ENCODE measurements at places on chromosomes 5 and 9.
A peak's percentile ranks its signal among the peaks of the same experiment; 100 is the strongest.

DNA sequence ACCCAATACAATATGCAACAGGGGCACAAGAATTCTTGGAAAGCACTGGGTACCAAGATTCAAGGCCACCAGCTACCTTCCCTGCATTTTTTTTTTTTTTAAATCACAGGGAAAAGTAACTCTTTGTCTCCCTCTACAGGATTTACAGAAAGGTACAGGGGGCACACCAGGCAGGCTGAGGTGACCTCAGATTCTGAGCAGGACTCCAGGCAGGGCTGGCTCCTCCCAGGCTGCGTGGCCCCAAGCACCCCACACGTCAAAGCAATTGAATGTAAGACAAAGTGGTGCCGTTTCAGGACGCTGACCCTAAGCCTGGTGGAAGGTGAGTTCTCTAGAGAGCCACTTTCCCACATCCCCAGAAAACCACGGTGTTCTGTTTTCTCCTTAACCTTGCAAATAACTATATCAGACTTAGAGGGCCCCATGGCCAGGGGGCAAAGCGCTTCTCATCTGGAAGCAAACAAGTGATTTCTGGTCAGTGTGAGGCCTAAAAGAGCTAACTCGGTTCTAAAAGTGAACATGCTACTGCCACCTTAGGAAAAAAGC is 222.6 kb downstream of the ROR2 start:
- no peak for DNase-seq

- no peak for DNase-seq
Observed at GRCh38 chr5:180026320-180026719, 45.2 kb downstream of the RNF130 start.

- no peak for DNase-seq
Observed at GRCh38 chr9:87710443-87710842, 15.5 kb upstream of the CTSL start.

DNA sequence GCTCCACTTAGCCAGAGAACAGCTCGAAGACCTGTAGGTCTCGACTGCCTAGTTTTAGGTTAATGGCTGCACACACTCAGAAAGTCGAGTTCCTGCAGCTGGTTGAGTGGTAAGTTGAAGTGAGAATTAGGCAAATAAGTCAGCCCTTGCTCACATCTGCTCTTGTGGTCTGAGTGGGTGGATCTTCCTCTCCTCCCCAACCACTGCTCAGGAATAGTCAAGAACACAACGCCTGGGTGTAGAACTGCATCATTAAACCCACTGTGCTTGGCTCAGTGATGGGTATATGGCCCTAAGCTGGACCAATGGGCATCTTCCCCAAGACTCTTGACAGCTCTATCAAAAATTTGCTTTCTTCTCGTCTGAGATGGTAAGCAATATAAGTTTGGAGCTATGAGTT is 20.9 kb upstream of the ADAM19 start:
- no peak for DNase-seq

DNA sequence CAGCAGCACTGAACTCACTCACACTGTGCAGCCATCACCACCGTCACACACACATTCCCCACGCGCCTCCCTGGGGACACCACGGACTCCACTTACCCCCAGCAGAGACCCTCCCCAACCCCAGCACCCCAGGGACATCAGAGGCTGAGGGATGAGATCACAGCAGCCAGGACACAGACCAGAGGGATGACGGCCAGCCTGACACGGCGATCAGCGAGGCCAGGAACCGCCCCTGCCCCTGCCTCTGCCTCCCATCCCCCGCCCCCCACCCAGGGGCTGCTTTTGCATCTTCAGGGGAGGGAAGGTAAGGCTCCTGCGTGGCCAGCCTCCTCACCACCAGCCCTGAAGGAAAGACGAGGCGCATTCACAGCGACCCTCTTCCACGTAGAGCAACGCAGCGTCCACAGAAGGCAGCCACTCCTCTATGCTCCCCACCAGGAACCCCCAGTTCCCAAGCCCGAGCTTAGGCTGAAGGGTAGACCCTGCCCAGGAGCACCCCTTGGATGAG is 104.5 kb downstream of the VAV2 start:
- no peak for DNase-seq

- DNase-seq: no peak
Observed at GRCh38 chr5:122516432-122516743, 204.4 kb downstream of the SNCAIP start.

GRCh38 chr5:143402553-143403333 is 743 bp downstream of the NR3C1 start:
- DNase-seq: peak; percentile 23

DNA sequence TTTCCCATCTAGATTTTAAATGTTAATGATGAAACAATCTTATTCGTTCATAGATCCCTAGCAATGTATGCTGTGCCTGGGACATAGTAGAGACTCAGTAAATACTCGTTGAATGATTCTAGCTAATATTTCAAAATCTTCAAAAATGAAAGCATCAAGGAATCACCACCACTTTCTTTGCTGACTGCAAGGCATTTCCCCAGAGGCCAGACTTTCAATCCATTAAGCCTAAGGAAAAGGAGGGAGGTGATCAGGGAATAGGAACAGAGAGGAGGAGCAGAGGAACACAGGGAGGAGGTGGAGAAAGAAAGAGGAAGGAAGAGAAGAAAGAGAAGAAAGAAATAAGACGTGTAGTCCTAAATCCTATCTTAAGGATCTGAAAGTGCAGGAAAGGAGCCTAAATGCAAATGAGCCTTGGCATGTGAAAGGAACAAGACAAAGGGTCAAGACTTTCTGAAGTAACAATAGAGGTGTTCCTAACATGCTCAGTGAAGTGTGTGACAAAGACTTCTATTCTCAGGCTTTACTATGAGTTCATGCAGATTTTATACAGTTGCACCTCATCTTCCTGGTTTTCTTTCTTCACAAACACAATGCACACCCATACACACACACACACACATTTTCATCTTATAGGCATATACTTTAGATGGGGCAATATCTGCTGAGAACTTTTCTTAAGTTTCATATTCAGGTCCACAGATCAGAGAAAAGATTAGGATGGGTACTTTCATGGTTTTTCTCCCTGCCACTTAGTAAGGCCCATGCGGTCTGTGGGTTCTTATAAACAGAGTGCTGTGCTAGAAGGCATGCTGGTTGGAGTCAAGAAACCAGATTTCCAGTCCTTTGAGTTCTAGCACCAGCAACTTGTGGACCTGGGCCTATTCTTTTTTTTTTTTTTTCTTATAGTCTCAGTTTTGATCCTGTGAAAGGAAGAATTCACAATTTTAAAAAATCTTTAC is 512.2 kb upstream of the TNC start:
- no peak for DNase-seq

DNA sequence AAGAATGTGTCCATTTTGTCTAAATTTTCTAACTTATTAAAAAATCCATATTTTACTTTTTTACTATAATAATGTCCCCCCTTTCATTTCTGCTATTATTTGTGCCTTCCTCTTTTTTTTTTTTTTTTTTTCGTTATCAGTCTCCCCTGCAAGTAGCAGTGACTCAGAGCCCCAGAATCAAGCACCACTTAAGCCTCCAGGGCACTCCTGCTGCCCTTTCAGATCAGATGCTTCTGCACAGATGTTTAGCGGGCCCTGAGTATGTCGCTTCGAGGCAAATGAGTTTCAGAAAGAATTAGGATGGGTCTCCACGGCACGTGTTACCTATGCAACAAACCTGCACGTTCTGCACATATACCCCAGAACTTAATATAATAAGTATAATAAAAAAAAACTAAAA is 11.7 kb downstream of the MED7 start:
- no peak for DNase-seq

DNA sequence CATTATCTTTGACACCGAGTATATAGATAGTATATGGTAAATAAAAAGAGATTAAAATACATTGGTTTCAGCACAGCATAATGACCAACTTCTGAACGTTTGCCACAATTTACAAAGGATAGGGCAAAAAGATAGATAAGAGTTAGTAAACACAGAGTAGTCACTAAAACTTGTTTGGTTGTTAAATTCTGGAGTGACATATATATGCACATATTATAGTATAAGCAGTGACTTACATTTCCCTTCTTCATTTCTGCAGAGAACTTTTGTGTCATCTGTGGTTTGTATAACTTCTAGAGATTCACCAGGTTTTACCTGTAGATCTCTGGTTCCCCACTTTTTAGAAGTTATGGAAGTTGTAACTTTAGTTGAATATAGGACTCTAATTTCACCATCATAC is 44.4 kb upstream of the RICTOR start:
- no peak for DNase-seq

DNA sequence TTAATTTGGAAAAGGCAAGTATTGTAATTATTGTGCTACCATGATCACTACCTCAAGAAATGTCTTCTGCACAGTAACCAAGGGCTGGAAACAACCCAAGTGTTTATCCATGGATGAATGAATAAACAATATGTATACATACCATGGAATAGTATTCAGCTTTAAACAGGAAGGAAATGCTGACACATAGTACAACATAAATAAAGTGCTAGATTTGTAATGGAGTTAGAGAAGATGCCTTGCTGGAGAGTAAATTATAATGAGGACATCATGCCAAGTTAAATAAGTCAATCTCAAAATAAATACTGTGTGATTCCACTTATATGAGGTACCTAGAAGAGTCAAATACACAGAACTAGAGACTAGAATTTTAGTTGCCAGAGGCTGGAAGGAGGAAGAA is 160.0 kb downstream of the CCDC192 start:
- DNase-seq: no peak

DNA sequence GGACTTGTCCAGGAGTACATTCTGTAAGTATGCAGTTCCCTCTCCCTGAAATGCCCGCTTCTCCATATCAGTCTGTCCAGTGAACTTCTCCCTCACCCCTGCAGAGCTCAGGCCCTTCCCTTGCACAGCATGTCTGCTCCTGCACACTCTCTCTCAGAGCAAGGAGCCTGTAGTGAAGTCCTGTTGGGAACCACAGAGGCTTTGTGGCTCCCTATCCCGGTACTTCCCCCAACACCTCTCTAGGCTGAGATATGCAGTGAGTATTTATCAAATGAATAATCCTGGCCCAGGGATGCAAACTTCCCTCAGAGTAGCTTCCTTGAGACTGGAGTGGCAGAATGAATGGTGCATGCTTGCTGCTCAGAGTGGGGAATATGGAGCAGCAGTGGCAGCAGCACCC is 48.8 kb downstream of the POC5 start:
- DNase-seq: no peak

DNA sequence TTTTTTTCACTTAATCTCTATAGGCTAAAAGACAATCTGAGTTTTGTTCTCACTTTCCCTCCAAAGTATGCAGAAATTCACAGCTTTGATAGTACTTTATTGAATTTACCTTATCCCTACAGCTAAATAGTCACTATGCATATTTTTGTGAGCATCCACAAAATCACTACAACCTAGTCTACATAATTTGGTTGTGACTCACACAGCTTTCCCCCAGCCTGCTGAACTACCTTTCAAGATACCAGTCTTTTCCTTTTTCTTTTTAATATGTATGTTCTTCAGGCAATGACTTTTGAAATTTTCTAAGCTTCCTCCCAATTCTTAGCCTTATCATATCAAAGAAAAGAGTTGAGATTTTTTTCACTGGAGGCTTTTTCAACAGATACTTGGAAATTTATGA is 347.3 kb upstream of the CDH6 start:
- DNase-seq: no peak

- DNase-seq: no peak
Observed at GRCh38 chr5:141515946-141516671, 27.2 kb downstream of the PCDHGC5 start.

DNA sequence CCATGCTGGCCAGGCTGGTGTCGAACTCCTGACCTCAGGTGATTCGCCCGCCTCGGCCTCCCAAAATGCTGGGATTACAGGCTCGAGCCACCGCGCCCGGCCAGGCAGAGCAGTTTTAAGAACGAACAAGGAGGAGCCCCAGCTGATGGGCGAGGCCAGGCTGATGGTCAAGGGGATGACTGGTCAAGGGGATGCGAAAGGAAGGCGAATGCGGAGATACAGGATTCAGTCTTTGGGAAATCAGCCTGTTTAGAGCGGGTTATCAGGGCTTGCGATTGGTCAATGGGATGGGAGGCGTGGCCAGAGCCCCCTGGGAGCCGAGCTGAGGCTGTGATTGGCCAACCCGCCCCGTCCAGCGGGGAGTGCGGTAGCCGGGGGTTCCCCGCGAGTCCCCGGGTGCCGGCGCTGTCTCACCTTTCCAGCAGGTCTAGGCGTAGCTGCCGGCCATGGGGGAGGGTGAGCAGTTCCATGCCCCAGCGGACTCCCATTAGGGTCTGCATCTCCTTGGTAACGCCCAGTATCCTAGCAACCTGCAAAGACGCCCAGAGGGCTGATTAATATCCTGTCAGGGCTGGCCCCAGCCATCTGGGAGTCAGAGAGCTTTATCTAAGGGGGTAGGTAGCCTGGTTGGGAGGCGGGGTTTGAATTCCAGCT is 7.5 kb upstream of the TOR2A start:
- no peak for DNase-seq

DNA sequence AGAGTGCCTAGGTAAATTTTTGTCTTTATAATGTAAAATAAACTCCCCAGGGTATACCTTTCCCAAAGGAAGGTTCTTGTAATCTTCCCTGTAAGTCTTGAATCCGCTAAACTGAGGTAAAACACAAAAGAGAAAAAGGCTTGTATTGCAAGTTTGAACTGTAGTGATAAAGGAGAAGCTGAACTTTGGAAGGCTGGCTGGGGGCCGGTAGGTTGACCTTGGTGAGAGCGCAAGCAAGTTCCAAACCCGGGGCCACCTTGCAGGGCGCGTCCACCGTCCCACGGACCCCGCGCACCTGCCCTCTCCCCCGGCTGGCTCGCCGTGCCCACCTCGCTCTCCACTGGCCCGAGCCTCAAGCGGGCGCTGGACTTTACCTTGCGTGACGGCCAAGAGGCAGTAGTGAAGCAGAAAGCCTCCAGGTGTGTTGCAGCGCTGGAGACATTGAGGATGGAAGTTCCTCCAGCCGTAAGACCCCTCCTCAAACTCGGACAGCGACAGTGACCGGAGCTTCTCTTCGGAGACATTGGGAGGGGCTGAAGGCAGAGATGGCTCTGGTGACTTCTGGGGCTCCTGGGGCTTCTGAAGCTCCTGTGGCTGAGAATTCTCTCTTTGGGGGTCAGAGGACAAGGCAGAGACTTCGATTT is 428 bp downstream of the SLCO4C1 start:
- DNase-seq: no peak

DNA sequence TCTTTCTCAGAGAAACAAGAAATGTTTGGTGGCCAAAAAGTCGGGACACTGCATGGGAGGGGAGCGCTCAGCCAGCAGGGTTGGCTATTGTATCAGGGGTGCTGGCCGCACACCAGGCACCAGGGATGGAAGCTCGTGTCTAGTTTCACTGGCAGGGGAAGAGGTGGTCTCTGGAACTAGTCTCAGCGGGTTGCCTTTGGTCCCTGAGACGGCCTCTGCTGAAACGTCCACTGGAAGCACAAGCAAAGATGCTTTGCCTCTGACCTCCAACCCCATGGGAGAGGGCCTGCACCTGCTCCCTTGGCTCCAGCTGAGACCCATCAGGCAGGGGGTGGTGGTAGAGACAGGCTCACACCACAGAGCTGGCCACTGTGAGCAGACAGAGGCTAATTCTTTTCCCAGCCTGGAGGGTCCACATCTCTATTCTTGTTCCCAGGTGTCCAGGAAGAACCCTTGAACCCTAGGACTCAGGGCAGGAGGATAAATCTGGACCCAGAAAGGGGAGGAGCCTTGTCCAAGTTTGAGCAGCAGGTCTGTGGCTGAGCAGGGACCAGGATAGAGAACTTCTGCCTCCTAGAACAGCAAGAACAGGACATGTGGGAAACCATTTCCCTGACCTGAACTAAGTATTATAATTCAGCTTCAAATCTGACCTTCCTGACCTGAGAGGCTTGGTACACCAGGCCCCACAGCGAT is 102.6 kb downstream of the RGS3 start:
- DNase-seq: no peak

- no peak for DNase-seq
Observed at GRCh38 chr5:132474881-132475496, 15.6 kb downstream of the IRF1 start.

- no peak for DNase-seq
Observed at GRCh38 chr5:40442346-40442745, 237.4 kb upstream of the PTGER4 start.

All from urinary bladder (tissue), 4 donors.